ENCODE measurements at places on chromosomes 5 and 9. TPM values are rescaled to one million over a fixed set of nuclear protein-coding genes. Genes with fewer than 3 reads are reported as not detected.

The PCDHGB4 gene
- polyA plus RNA-seq = 3.9 TPM

- no peak for DNase-seq
Observed at GRCh38 chr9:110047232-110047954, 160.6 kb downstream of the C9orf152 start.

GRCh38 chr9:116471093-116471906 is 215.8 kb upstream of the TRIM32 start:
- DNase-seq = peak; percentile 84

- no peak for DNase-seq
Observed at GRCh38 chr5:134095887-134096589, 18.4 kb upstream of the TCF7 start.
